ENCODE measurements at places on chromosomes 6 and 20. TPM values are rescaled to one million over a fixed set of nuclear protein-coding genes. Genes with fewer than 3 reads are reported as not detected.

Gene NFYA
- total RNA-seq: 14.4 TPM

Gene SLC35B2
- 27.6 TPM for total RNA-seq

Gene ARFGEF3
- total RNA-seq: 1.1 TPM

DNA sequence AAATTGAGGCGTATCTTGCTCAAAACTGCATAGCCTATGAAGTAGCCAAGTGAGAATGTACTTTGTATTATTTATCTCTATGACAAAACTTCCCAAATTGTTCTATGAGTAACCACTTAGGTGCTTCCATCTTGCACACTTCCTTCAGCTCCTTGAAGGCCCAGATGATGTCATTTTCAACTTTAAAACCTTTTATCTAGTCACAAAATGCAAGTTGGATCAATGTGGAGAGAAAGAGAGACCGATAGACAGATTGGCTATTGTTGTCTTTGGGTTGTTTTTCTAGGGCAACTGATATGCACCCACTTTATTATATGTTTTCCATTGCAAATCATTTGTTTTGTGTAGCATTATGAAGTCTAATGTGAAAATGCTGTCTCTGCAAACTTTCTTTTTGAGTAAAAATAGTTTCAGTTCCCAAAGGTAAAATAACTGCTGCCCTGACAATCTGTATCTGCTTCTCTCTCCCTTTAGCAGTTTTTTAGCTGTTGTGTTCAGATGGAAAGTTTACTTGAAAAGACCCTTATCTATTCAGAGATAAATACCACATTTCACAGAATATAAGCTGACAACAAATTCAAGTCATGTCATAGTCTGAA, 73.7 kb upstream of the CITED2 start:
- H3K4me1 ChIP-seq: no peaks in the 10 kb centered on the region
- DNase-seq: peak; percentile 50
- no peak overlapping the region for H3K27ac ChIP-seq
- no peaks in the 10 kb centered on the region for H3K27me3 ChIP-seq

DNA sequence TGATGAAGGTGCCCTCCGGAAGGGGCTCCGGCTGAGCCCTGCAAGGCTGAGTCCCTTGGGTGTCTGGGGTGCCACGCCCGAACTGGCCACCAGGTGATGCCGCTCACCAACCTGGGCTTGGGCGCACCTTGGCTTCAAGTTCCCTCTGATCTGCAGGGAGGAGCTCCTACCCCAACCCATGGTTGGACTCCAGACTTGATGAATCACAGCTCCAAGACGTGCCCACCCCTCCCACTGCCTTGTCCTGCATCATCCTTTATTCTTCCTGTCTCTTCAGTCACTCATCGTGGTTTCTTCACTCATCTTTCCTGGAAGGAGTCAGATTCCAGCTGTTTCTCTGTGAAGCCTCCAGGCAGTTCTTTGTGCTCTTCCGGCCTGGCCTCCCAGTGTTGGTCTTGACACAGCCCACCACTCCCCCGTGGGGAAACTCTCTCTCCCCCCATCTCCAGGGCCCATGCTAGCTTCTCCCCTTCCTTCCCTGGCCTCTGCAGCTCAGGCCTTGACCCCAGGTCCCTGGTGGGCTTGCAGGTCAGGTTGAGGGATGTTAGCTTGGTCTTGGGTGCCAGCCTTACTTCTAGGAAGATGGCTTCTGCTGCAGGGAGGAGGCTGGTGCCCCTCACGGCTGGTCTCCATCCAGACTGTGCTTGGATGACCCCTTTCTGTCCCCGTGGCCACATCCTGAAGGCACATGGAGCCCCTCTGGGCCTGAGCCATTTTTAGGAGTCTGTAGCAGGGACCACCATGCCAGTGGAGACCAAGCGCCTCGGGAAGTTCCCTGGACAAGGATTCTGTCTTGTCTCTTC, 2.6 kb upstream of the ZBP1 start:
- H3K27ac ChIP-seq: no peak overlapping the region
- no peaks in the 10 kb centered on the region for H3K36me3 ChIP-seq
- peaks cover 2% of the 10 kb centered on the region for H3K27me3 ChIP-seq
- H3K4me1 ChIP-seq: peaks cover 21% of the 10 kb centered on the region
- no peak for DNase-seq

DNA sequence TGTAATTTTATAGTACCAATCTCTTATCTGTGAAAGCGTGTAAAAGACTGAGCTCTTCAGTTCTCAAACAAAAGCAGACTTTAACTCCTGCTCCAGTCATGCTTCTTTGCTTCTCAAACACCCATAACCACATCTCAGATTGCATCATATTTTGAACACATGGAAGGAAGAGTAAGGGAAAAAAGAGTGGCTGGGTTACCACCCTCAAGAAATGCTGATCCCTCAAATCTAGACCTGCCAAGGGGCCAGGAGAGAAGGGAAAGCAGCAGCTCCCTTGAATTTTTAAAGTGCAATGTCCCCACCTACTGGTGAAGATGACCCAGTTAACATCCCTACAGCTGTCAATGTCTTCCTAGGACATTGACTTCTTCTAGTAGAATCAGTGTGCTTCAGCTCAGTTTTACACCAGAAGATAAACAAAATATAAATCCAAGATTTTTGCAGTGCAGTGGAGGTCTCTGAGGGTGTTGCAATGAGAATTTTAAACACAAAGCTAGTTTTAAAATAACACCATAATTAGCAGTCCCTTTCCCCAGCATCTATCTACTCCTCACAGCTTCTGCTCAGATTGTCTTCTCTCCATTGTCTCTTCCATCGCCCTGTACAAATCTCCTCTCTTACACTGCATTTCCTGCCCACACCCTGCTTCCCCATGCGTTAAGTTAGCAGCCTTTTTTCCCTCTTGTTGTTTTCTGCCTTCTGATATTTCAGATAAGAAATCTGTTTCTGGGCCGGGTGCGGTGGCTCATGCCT, 22.6 kb upstream of the HLA-DQB2 start:
- no peaks in the 10 kb centered on the region for H3K4me1 ChIP-seq
- no peaks in the 10 kb centered on the region for H3K36me3 ChIP-seq
- no peak overlapping the region for H3K27ac ChIP-seq
- H3K27me3 ChIP-seq: peaks cover 2% of the 10 kb centered on the region

GRCh38 chr20:46671866-46672542, 17.2 kb downstream of the TP53RK start:
- H3K4me1 ChIP-seq: no peaks in the 10 kb centered on the region
- H3K27me3 ChIP-seq: no peaks in the 10 kb centered on the region
- no peak for DNase-seq
- H3K27ac ChIP-seq: no peak overlapping the region
- no peaks in the 10 kb centered on the region for H3K36me3 ChIP-seq

- H3K27ac ChIP-seq: no peak overlapping the region
- H3K4me3 ChIP-seq: no peak overlapping the region
- no peaks in the 10 kb centered on the region for H3K27me3 ChIP-seq
Measured at GRCh38 chr6:107105511-107106116, 9.7 kb downstream of the BEND3 start.

DNA sequence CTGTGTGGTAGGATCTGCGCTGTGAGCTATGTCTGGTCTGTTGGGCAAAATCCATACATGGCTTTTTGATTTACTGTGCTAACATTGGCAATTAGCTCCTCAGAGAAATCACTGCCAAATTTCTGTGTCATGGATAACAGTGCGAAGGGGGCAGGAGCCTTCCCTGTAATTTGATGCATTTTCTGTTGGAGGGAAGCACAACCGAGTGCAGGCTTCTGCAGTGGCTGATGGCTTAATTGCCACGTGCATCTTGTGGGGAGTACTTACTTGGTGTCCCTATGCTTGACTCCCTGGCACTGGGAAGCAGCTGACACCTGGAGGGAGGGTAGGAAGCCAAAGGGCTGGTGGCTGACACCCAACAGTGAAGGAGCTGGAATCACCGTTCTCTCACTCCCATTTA, 99.3 kb upstream of the PROKR2 start:
- H3K4me1 ChIP-seq: no peaks in the 10 kb centered on the region
- H3K36me3 ChIP-seq: no peaks in the 10 kb centered on the region
- no peak overlapping the region for H3K27ac ChIP-seq
- H3K27me3 ChIP-seq: no peaks in the 10 kb centered on the region

DNA sequence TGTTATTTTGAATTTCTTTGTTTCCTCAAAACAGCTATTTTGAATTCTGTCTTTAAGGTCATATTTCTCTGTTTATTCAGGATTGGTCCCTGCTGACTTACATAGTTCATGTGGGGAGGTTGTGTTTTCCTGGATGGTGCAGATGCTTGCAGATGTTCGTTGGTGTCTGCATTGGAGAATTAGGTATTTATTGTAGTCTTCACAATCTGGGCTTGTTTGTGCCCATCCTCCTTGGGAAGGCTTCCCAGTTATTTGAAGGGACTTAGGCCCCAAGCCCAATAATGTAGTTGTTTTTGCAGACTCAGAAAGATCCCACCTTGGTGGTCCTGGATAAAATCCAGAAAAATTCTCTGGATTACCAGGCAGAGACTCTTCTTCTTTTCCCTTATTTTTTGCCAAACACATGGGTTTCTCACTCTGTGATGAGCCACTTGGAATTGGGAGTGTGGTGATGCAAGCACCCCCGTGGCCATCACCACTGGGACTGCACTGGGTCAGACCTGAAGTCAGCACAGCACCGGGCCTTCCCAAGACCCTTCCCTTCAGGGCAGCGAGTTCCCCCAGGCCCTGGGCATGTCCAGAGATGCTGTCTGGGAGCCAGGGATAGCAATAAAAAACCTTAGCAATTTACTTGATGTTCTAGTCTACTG, 81.6 kb upstream of the EZR start:
- H3K4me1 ChIP-seq: no peaks in the 10 kb centered on the region
- no peaks in the 10 kb centered on the region for H3K27me3 ChIP-seq
- no peaks in the 10 kb centered on the region for H3K36me3 ChIP-seq
- no peak overlapping the region for H3K4me3 ChIP-seq
- H3K27ac ChIP-seq: peak overlapping the region; percentile 7

- DNase-seq: peak; percentile 91
- peak overlapping the region; percentile 45 for H3K27ac ChIP-seq
- no peak overlapping the region for H3K4me3 ChIP-seq
- no peaks in the 10 kb centered on the region for H3K36me3 ChIP-seq
- peaks cover 8% of the 10 kb centered on the region for H3K4me1 ChIP-seq
Measured at GRCh38 chr6:25193460-25194171, 85.6 kb upstream of the CARMIL1 start.

DNA sequence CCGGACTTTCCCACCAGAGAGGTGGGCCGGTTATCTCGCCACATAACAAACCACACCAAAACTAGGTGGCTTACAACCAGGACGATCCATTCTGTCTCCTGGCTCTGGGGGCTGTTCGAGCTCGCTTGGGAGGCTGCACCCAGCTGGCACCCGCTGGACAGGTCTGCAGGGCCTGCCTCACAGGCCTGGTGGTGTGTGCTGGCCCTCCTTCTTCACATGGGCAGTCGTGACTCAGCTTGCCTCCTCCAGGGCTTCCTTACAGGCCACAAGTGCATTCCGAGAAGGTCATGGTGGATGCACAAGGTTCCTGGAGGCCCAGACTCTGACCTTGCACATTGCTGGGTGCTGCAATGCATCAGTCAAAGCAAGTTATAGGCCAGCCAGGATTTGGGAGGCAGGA, 34.2 kb downstream of the FOXF2 start:
- no peak for DNase-seq
- H3K36me3 ChIP-seq: no peaks in the 10 kb centered on the region
- no peak overlapping the region for H3K4me3 ChIP-seq

DNA sequence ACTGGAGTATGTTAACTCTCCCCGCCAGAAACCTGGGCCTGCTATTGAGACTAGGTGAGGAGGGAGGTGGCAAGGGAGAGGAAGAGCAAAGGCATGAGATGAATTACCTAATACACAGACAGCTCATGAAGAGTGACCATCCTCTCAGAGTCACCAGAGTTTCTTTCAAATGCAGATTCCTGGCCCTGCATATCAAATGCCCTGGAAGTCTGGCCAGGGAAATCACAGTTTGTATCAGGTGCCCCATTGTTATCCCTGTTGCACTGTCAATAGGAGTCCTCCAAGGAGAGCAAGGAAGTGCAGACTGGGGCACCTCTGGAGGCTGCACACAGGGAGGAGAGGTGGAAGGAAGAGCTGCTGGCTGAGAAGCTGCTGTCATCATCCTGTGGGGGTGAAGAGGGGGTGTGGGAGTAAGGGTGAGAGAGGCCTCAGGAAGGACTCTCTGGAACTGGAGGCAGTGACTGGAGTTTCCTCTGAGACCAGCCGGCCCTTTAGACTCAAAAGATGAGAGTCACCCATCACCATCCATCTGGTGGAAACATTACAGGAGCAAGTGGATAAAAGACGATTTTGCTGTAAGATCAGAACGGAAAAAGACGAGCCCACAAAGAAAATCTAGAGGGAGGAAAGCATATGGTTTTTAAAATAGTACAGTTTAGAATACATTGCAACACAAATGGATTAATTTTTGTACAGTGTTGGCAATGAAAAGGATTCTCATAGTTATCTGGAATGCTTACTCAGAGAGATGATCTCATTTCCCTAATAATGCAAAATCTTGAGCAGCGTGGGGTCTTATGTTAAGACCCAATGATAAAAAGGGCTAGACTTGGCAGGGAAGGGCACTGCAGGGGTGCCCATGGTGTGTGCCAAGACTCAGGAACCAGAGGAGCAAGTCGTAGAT, 268.1 kb downstream of the UST start:
- H3K36me3 ChIP-seq: peaks cover 3% of the 10 kb centered on the region
- H3K27me3 ChIP-seq: no peaks in the 10 kb centered on the region
- H3K4me3 ChIP-seq: no peak overlapping the region
- H3K27ac ChIP-seq: peak overlapping the region; percentile 79

- peaks cover 6% of the 10 kb centered on the region for H3K27me3 ChIP-seq
- H3K4me1 ChIP-seq: peaks cover 6% of the 10 kb centered on the region
- H3K27ac ChIP-seq: no peak overlapping the region
- no peak overlapping the region for H3K4me3 ChIP-seq
Measured at GRCh38 chr6:7588506-7588905, 1.5 kb upstream of the SNRNP48 start.

DNA sequence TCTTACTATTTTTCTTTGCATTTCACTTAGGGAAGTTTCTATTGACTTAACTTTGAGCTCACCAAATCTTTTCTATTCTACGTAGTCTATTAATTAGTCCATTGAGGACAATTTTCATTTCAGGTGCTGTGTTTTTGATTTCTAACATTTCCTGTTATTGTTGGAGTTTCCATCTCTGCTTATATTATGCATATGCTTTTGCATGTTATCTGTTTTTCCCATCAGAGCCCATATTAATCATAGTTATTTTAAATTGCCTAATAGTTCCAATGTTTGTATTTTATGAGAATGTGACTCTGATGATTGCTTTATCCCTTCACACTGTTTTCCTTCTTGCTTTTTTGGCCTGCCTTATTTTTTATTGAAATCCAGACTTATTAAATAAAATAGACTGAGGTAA, 414.5 kb upstream of the OPRM1 start:
- H3K36me3 ChIP-seq: no peaks in the 10 kb centered on the region
- H3K27me3 ChIP-seq: no peaks in the 10 kb centered on the region
- peak overlapping the region; percentile 60 for H3K27ac ChIP-seq
- peak; percentile 66 for DNase-seq

GRCh38 chr6:106736502-106736901, 107.1 kb downstream of the QRSL1 start:
- no peaks in the 10 kb centered on the region for H3K36me3 ChIP-seq
- peaks cover 17% of the 10 kb centered on the region for H3K4me1 ChIP-seq
- H3K4me3 ChIP-seq: no peak overlapping the region
- no peak for DNase-seq

DNA sequence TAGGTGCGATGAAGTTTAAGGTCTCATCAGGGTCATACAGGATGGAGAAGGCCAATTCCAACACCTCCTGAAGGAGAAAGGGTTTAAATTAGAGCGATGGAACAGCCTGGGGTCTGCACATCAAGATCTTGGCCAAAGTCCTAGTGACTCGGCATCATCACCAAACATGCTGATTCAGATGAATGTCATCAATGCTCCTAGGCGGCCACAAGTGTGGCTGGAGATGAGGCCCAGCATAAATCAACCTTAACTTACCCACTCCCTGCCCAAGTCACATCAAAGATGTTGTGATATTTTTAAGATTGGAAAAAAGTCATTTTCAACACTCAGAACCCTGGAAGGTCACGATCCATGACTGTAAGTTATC, 37.5 kb downstream of the ELMO2 start:
- DNase-seq: no peak
- H3K36me3 ChIP-seq: peaks cover 76% of the 10 kb centered on the region
- H3K4me1 ChIP-seq: peaks cover 7% of the 10 kb centered on the region
- no peaks in the 10 kb centered on the region for H3K27me3 ChIP-seq
- no peak overlapping the region for H3K27ac ChIP-seq
- H3K4me3 ChIP-seq: no peak overlapping the region
